ENCODE measurements at places on chromosomes 2 and 18.
A peak's percentile ranks its signal among the peaks of the same experiment; 100 is the strongest.

GRCh38 chr18:7637269-7637668, 70.2 kb downstream of the PTPRM start:
- no peak for DNase-seq

- DNase-seq, result no peak
These were observed 31.0 kb downstream of the CFAP36 start for GRCh38 chr2:55550368-55551102.

GRCh38 chr2:191748528-191749180, 70.7 kb downstream of the NABP1 start:
- DNase-seq, result no peak

DNA sequence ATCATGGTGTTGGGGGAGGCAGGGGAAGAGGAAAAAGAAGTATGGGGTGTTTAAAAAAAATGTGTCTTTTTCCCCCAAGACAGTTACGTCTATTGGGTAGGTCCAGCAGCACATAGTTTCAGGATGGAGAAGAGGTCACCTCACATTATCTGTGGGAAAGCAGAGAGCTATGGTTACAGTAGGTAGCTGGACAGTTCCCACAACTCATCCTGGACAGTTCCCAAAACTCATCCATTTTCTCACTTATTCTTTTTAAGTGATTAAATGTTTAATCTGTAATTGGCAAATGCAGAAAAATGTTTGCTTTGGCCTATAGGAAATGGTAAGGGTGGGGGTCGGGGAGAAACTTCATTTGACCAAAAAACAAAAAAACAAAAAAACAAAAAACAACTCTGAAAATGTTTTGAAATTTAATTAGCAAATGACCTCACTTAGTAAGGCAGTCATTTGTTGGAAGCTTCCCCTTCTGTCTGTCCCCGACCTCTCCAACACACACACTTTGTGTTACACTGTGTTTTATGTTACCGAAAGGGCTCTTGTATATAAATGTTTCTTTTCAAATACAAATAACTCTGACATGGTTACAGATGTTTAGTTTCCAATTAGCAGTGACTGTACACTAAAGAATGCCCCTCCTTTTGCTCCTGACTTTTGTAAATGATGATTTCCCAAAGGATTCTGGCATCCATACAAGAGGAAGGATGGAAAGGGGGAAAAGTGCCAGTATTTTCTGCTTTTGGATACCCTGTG, 173.3 kb upstream of the ZFP36L2 start:
- DNase-seq, result no peak

GRCh38 chr18:24837066-24837465, 376.6 kb downstream of the HRH4 start:
- no peak for DNase-seq

DNA sequence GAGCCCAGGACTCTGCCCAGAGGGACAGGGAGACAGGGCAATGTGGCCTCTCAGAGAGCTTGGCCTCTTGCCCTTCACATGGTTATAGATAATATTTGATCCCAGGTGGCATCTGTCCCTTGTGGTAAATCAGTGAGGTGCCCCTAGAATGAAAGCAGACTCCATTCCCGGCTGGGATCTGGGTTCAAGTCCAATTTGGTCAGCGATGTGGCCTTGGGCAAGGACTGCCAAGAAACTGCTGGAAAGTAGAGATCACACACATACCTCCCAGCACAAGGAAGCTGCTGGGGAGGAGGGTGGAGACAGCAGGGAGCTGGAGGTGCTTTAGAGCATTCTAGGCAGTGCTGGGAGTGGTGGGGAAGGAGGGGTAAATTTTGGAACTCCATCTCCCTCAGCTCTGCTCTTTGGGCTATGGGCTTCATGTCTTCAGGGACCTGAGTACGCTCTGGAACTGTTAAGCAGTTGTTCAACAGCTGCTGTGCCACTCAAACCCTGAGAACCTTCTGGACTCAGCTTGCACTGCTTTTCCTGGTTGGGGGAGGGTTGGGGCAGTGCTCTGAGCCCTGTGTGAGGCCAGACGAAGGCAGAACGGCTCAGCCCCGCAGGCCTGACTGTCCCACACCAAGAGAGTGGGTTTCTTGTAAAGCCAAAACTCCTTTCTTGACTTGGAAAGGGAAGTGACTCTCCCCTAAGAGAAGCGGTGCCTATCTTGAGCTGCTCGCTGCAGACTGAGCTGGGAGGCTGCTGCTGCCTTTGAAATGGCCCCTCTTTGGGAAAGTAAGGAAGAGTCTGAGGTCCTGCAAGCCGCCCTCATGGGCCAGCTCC, 23.0 kb downstream of the INPP5D start:
- no peak for DNase-seq

- DNase-seq, result no peak
These were observed 260.9 kb downstream of the LPIN1 start for GRCh38 chr2:12007282-12007681.

- DNase-seq, result no peak
These were observed 22.3 kb downstream of the ZCCHC2 start for GRCh38 chr18:62545098-62545497.

DNA sequence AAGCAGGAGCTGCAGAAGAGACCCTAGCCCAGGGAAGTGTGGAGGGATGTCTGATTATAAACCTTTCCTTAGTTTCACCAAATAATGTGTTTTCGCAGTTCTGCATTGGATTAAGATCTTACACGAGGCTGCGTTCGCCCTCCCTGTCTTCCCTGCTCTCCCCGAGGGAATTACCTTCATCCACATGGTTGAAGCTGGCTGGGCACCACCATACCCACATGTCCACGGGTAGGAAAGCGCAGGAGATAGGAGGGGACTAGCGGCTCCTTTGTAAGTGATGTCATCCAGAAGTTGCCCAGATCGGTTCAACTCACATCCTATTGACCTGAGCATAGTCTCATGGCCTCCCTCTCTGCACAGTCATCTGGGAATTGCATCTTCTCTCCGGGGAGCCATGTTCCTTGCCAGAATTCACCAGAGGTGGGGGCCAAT, 1.1 kb downstream of the TTL start:
- DNase-seq, result peak; percentile 26

- DNase-seq, result no peak
These were observed 244.8 kb downstream of the TWIST2 start for GRCh38 chr2:239092571-239093294.

DNA sequence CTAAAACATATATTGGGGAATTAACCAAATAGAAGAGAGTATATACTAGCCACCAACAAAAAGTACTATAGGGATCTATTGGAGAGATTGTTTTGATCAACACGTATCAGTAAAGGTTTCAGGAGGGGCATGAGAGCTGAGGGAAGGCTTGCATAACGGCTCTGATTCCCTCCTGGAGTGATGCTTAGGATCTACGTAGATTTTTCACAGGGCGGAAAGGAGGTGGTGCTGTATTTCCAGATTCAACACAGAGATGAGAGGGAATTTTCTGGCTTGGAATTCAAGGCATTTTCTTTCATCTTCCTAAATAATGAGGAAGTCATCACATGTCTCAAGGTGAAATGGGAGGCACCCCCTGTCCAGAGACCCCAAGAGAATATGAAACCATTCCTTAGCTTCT, 443.8 kb downstream of the CMPK2 start:
- DNase-seq, result no peak

- no peak for DNase-seq
These were observed 319.0 kb downstream of the LRRTM1 start for GRCh38 chr2:79985571-79985970.

DNA sequence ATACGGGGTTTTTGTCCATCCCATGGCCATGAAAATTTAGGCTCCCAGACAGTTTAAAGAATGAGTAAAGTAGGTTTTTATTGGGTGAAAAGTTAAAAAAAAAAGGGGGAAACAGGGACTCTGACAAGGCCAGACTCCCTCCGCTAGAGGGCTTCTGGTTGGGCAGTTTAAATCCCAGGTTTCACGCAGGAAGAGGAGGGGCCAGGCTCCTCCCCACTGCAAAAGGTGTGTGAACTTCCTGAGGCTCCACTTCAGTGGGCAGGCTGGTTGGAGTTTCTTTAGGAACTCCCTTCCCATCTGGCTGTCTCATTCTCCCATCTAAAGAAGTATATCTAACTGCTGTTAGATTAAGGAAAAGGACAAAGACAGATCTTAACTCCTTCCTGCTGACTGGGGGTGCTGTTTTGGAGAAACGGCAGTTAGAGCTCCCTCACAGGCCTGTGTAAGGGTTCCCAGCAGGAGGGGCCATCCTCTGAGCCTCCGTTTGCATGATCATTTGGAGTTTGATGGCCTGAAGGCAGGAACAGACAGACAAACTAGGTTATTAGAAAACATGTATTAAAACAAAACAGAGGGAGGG, 1160.7 kb downstream of the CNTNAP5 start:
- DNase-seq, result no peak

DNA sequence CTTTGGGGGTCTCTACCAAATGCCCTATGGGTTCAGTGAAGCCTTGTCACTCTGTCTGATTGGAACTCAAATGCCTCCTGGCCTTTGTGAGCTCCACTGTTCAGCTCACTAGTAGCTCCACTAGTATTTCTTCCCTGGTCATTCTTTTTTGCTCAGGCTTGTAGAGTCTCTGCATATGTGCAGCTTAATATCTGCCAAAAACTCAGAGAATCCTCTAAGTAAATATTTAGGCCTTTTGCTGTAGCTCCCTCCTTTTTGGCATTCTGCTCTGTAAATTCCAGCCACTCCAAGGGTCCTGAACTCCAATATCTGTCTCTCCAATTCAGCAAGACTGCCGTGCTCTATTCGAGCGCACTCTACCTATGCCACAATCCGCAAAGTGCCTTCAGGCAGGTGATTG, 146.5 kb downstream of the MAIP1 start:
- no peak for DNase-seq

DNA sequence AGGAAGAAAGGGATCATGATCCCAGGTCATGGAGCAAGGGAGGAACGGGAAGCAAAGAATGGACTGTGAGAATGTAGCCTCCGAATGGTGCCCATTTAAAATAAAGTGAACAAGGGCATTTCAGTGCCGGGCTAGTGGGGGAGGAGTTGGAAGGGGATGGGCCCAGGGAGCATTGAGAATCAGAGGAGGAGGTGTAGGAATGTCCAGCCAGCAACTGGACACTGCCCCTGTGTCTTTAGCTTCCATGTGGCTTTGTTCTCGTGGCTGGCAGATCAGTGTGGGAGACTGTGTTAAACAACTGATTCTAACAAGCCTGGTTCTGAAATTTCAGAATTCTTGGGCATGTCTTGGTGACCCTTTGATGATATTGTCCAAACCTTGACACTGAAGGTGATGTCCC, 1.4 kb upstream of the RNF103 start:
- DNase-seq, result no peak

- no peak for DNase-seq
These were observed 145.0 kb downstream of the HRH4 start for GRCh38 chr18:24605444-24605843.

DNA sequence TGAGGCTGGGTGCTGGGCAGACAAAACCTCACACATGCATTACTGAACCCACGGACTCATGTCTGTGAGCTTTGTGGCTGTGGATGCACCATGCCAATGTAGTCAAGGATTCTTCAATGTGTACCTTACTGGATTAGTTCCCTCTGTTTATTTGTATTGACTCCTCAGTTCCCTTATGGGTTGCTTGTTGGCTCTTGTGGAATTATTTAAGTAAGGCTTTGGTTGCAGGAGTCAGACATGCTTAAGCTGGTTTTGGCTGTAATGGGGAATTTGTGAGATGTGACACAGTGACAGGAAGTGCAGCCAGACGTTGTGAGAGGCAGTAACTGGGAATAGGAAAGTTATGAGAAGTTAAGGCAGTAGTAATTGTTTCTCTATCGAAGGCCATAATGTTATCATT, 13.6 kb upstream of the IL1RN start:
- no peak for DNase-seq

DNA sequence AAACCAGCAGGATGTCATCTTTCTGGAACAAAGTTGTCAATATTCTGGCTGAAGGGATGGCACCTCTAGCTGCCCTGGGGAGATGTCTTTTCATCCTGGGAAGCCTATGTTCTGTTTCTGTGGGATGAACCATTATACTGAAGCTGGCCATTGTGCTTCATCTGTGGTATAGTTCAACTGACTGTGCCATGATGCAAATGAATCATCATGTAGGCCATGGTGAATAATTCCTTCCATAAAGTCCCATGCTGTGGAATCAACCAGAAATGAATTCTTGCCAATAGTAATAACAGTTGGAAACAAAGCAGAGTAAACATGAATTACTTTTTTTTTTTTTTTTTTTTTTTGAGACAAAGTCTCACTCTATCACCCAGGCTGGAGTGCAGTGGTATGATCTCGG, 64.1 kb upstream of the CNGA3 start:
- no peak for DNase-seq

DNA sequence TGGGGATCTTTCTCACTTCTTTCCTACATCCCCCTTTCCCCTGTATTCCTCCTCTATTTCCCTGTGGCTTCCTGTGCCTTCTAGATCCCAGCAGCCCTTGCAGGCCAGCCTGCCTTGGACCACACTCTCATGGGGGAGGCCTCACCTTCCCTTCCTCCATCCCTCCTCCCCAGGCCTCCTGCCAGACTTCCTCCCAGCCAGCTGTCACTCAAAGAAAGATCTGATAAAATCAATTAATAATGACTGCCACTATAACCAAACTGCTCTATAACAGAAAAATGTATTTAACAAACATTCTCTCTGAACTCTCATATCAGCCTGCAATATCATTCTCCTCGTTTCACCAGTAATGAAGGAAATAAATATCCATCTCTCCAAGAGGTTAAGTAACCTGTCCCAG, 144.9 kb upstream of the SIX2 start:
- no peak for DNase-seq

- no peak for DNase-seq
These were observed 65.4 kb upstream of the VRK2 start for GRCh38 chr2:57981083-57981768.

DNA sequence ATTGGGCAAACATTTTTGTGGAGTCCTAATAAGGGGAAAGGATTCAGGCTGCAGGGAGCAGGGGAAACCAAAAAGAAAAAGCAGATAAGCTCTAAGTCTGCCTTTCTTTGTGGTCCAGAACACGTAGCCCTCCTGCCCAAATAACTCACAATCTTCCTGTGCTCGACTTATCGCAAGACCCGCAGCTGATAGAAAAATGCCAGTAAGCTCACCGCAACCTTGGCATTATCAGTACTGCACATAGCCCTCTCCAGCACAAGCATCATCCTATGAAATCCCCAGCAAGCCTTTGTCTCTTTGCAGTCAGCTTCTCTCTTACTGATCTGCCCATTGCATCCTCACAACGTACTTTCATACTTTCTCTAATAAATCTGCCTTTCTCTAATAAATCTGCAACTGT, 202.4 kb upstream of the HNRNPA3 start:
- no peak for DNase-seq

GRCh38 chr2:74439803-74440377, 1.8 kb downstream of the RTKN start:
- DNase-seq, result no peak

DNA sequence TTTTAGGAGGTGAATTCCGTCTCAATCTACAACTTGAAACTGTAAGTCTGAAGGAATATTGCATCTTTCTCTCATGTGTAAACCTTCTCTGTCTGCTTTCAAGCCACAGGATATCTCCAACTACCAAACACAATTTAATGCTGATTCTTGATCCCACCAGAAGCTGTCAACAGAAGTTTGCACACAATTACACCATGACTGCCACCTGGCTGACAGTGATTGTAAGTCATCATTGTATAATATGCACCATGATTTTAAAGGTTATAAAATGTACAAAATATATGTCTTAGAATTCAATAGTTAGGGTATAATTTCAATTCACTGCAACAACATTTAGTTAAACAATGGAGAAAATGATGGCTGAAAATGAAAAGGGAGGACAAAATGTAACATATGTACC, 18.4 kb downstream of the PREPL start:
- no peak for DNase-seq

- DNase-seq, result no peak
These were observed 418.6 kb downstream of the CMPK2 start for GRCh38 chr2:6446938-6447608.

GRCh38 chr2:137050949-137051348, 285.6 kb downstream of the THSD7B start:
- DNase-seq, result no peak

Measured in NCI-H345 (cell line).